8988T (cell line): ENCODE measurements at places on chromosomes 5 and 9.

DNA sequence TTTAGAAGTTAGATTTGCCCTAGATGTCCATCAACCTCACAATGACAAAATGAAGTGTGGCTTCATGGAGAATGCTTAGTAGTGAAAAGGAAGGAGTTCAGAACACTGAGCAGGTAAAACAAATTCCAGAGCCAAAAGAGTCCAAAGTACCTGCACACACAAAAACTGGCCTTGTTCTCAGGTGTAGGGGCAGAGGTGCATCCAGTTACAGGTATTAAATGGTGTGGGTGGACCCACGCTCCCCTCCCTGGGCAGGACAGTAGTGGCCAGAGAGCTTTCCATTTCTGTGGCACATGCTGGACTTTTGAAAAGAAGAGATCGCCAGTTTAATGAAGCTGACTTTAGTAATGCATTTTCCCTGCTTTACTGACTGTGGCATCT lies 47.2 kb downstream of the SECISBP2 start:
- DNase-seq: no peak

GRCh38 chr5:59831326-59832010 lies 62.1 kb downstream of the PDE4D start:
- DNase-seq: no peak

GRCh38 chr9:73137914-73138313 lies 13.8 kb upstream of the ANXA1 start:
- DNase-seq: no peak

- DNase-seq: no peak
These were observed 66.1 kb downstream of the DCP2 start for GRCh38 chr5:113042491-113043243.

- DNase-seq: peak; percentile 82
These were observed 6.3 kb upstream of the MXD3 start for GRCh38 chr5:177317959-177318377.

- no peak for DNase-seq
These were observed 100.4 kb upstream of the FREM1 start for GRCh38 chr9:15010581-15010980.
